ENCODE measurements at places on chromosomes 13 and 19.
A peak's percentile ranks its signal among the peaks of the same experiment; 100 is the strongest.

- no peak for DNase-seq
Observed at GRCh38 chr19:32519023-32519422, 62.0 kb upstream of the PDCD5 start.

DNA sequence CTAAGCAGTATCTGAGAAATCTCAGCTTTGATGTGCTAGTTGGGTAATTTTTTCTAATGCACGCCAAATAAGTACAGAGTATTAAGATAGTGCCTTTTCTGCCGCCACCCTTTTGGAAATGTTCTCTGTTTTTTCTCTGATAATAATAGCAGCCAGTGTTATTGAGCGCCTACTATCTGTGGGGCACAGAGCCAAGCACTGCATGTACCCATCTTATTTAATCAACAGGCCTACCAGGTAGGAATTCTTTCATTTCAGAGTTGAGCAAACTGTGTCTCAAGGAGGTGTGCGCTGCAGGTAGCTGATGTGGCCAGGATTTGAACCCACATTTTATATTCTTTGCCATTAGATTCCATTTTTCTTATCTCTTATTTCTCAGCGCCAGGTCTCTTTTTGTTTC is 1.4 kb downstream of the EPN1 start:
- DNase-seq: no peak

DNA sequence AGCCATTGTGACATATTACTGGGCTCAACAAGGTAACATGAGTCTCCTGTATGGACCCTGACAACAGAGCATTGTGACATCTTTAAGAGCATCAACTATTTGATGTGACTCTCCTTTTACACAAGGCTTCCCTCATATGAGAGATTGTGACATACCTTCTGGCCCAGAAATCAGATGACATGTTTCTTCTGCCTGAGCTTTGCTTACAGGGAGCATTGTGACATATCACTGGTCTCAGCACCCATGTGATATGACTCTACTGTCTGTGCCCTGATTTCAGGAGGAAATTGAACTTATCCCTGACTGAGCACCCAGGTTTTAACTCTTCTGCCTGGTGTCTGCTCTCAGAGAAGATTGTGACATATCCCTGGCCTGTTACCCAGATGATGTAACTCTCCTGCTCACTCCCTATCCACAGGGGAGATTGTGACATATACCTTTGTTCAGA is 15.9 kb upstream of the ZNF681 start:
- no peak for DNase-seq

DNA sequence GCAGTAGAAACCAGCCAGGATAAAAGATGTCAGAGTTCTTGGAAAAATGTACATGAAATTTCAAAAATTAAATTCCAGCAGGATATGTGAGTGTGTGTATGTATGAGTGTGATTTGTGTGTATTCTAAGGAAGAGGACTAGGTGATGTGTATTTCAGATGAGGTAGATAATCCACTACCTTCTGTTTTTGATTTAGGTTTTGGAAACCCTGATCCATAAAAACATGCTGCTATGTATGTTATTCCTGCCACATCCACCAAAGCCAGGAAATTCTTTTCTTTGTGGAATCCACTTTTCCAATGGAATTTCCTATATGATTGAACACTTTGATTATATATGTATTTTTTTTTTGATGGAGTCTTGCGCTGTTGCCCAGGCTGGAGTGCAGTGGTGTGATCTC is 276.9 kb downstream of the UQCRFS1 start:
- DNase-seq: no peak

- no peak for DNase-seq
Observed at GRCh38 chr13:93320942-93321341, 94.3 kb downstream of the GPC6 start.

DNA sequence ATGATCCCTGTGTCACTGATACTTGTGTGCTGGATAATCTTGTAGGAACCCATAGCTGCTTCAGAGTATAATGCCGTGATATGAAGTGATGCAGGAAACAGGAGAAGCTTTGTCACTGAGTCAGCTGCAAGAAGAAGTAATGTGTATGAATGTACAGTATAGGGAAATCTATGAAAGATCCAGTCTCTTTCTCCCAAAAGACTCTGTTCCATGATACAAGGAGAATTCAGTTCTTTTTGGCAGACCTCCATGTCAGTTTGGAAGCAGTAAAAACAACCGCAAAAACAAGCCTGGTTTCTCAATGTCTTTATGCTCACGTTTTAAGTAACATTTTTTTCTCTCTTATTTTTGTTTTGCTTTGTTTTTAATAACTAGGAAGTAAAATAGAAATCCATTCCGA is 33.9 kb downstream of the PCDH17 start:
- DNase-seq: no peak

DNA sequence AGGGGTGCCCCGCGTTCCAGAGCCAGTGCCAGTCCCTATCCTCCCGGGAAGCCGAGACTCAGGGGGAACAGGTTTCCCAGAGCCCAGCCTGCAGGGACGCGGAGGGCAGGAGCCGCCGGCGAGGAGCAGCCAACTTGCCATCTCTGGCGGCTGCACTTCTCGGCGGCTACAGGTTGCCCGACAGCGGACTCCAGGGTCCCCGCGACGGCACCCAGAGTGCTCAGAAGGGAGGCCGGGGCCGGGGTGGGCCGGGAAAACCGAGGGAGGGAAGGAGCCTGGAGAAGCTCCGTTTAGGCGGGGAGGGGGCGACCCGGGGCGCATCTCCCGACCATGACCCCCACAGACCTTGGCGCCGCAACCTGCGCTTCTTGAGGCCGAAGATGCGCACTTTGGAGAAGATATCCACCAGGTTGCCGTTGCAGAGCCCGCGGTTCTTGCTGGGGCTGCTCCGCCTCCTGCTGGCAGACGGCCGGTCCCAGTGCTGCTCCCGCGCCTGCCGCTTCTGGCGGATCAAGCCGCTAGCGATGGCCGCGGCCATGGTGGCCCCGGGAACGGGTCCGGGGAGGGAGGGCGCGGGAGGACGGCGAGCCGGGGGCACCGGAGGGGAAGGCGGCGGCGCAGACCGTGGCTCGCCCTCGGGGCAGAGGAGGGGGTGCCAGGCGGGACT is 463.8 kb downstream of the ITGBL1 start:
- peak; percentile 58 for DNase-seq

DNA sequence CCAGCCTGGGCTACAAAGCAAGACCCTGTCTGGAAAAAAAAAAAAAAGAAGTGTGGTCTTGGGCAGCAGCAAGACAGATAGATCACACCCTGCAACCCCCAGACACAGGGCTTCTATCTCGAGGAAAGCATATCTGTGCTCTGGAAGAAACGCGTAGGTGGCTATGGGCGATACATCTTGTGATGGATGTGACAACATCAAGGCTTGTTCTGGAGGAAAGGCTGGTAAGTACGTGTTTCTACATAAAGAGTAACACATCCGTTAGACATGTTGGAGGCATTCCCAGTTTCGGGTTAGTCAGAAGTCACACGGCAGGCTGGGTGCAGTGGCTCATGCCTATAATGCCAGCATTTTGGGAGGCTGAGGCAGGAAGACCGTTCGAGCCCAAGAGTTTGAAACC is 6.6 kb upstream of the DHDH start:
- DNase-seq: no peak

GRCh38 chr13:46126056-46126455 is 21.2 kb upstream of the CPB2 start:
- DNase-seq: no peak

GRCh38 chr13:38981096-38981495 is 9.5 kb downstream of the STOML3 start:
- peak; percentile 45 for DNase-seq

- DNase-seq: no peak
Observed at GRCh38 chr13:30142486-30143211, 164.7 kb downstream of the KATNAL1 start.

- no peak for DNase-seq
Observed at GRCh38 chr13:96112936-96113335, 23.0 kb downstream of the HS6ST3 start.

DNA sequence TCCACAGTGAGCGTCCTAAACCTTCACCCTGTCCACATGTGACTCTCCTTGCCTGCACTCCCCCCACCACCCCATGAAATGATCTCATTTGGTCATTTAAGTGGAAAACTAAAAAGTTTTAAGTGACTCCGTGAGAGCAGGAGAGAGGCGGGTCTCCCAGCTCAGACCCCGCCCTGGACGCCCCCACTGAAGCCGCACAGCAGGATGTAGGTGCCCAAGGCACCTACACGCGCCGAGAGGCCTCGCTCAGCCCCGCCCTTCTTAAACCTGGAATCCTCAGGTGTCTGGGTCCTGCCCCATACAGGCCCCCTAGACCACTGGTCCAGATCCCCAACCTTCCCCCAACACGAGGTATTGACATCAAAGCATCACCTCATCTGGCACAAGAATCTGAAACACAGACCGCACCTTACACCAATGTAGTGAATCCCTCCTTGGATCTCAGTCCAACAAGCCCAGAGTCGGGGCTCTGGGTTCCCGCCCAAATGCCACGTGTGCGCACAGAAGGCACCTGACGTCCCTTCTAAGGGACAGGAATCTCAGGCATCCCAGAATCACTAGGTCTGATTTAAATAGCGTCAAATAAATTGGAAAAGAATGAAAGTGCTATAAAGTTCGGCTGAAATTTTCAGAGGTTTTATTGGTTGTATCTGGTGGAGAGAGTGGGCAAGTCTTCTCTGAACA is 3.5 kb downstream of the IGFL1 start:
- DNase-seq: no peak

DNA sequence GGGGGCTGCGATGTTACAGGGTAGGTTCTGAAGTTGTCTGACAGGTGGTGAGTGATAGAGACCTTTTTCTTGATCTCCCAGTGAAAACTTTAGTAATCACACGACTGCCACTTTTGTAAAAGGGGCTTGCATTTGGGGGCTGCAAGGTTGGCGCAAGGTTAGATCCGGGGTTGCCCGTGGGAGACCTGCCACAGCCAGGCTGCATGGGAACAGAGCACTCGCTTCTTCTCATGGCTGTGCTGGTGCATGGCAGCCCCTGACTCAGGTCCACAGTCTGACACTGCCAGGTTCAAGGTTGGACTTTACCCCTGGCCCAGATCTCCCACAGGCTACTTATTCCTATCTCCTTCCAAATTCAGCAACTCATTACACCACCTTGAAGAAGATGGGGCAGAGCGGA is 1190.4 kb downstream of the UQCRFS1 start:
- DNase-seq: no peak

DNA sequence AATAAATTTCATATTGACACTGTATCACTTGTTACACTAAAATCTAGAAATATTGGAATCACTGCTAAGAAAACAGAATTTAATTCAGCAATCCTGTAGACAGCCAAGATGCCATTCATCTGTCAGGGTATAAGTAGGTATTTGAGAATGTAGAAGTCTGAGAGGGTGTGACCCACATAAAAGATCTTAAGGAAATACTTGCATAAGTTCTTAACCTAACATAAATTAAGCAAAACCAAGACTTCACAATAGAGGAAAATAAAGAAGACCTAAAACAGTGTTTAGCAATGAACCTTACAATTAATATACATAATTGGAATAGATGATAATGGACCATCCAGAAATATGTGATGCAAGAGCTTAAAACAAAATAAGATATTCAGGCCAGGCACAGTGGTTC is 636.2 kb downstream of the TBC1D4 start:
- no peak for DNase-seq

DNA sequence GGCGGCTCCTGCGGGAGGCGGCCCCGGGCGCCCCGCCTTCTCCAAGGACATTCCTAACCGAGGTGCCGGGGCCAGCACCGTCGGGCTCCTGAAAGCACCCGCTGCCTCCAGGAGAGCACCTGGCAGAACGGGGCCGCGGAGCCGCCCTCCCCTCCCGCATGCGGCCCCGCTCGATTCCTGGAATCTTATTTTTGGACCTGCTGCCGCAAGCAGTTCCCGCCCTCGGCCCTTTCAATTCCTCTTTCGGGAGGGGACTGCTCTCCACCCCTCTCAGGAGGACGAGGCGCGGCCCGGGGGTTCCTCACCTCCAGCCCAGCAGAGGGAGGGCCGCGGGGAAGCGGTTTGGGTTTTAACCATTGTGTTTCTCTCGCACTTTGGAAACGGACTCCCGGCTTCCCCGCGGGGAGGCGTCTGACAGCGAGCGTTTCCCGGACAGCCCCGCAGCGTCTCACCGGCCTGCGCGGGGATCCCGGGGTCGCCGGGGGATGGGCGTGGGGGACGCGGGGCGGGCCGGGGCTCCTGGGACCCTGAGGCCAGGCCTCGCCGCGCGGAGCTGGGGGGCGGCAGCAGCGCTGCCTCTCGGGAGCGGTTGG is 849 bp downstream of the GAS6 start:
- DNase-seq: peak; percentile 33

GRCh38 chr19:29817316-29817715 is 5.5 kb downstream of the CCNE1 start:
- DNase-seq: no peak

DNA sequence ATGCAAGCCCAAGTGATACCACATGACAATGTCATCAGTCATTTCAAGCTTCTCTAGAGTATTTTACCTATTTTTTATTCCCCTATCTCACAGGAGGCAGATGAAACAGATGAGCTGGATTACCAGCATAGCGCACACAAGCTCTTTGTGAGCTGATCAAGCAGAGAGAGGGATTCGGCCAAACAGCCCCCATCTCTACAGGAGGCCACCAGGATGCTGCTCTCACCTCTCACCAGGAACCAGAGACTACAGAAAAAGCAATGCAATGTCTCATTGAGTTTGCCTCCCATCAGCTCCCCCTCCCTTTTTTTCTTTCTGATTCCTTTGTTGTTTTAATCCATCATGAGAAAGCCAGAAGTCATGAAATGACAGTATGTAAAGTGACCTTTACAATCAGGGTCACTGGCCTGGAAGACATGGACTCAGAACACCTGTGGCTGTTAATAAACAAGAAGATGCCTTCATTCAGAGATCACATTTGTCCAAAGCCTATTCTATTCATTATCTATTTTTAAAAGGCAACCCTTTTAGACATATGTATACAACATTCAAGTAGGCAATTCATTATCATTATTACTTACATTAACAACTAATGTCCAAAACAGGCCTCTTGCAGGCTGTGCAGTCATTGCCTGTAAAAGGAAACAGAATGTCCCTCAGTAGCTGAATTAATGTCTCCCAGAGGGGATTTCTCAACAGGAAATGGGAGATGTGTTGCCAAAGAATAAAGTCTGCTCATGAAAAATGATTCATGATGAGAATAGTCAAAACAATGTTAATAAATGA is 656.6 kb downstream of the TBC1D4 start:
- no peak for DNase-seq

DNA sequence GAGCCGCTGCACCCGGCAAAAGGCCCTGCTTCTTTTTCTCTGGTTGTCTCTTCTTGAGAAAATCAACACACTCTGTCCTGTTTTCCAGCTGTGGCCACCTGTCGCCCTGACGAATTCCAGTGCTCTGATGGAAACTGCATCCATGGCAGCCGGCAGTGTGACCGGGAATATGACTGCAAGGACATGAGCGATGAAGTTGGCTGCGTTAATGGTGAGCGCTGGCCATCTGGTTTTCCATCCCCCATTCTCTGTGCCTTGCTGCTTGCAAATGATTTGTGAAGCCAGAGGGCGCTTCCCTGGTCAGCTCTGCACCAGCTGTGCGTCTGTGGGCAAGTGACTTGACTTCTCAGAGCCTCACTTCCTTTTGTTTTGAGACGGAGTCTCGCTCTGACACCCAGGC is 17.2 kb downstream of the LDLR start:
- no peak for DNase-seq

- no peak for DNase-seq
Observed at GRCh38 chr13:106497079-106497478, 38.4 kb downstream of the EFNB2 start.

- DNase-seq: no peak
Observed at GRCh38 chr13:40130871-40131636, 475.6 kb downstream of the COG6 start.
